ENCODE measurements at places on chromosomes 5 and 9.

DNA sequence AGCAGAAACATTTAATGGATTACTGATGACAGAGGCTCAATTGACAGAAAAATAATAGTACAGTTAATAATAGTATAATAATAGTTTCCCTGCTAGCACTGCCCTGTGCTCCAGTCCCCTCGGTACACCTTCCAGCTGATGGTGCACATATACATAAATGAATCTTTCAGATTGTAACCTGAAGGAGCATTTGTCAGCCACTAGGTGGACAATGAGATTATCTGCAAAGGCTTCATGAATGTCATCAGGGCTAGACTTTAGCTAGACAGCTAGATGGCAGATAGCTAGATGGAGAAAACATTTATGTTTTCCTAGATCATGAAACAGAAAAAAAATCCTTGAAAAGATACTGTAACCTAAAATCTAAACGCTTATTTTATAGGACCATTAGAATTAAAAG, 304.4 kb upstream of the SMC2 start:
- DNase-seq = peak; percentile 16

- no peak for DNase-seq
Observed at GRCh38 chr5:173913686-173914321, 25.7 kb downstream of the CPEB4 start.

DNA sequence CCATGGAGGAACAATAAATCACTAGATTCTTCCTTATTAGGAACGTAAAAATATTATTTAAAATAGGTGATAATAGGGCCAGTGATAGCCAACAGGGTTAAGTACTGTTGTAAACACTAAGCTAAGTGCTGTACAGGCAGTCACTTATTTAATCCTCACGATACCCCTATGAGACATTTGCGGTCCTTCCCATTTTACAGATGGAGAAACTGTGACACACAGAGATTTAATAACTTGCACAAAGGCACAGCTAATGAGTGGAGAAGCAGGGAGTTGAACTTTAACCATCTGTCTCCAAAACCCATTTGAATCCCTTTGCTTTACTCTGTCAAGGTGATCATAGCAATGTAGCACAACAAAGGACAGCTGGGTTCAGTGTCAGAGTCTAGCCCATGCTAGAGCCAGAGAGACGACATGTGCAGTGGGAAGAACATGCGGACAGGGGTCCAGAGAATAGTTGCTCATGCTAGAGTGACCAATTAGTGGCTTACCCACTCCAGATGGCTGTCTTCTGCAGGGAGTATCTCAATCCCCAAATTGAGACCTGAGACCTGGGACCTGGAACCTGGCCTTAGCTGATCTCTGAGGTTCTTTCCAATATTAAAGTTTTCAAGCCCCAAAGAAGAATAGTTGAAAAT, 28.9 kb downstream of the STXBP1 start:
- DNase-seq = no peak

- no peak for DNase-seq
Observed at GRCh38 chr9:115250621-115251032, 132.7 kb upstream of the TNC start.

- no peak for DNase-seq
Observed at GRCh38 chr9:99057665-99058625, 47.0 kb upstream of the TGFBR1 start.

Measured in NCI-H526 (cell line).